ENCODE measurements at places on chromosomes 3 and 15.

DNA sequence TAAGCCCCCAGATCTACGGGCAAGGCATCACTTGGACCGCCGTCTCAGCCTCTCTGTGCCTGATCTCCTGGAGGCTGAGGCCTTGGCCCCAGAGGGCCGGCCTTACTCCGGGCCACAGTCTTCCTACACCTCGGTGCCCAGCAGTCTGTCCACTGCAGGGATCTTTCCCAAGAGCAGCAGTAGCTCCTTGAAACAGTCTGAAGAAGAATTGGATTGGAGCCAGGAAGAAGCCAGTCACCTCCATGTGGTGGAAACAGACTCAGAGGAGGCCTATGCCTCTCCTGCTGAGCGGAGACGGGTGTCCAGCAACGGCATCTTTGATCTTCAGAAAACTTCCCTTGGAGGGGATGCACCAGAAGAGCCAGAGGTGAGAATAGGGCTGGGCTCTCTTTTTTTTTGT, 67.0 kb downstream of the MCTP2 start:
- no peak for DNase-seq

DNA sequence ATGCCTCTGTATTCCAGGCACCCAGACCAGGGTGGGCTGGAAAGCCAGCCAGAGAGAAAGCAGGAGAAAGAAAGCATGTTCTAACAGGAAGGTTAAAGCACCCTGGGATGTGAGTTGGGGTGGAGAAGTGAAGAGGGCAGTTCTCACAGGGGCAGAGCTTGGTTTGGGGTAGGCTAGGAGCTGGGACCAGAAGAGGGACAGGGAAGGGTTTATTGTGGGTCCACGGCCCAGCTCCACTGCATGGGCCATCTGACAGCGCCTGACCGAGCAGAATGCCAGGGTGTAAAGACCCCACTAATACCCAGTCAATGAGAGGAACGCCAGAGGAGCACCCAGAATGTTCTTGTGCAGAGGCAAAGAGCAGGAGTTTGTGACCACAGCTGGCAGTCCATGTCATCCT, 27.1 kb upstream of the MAGEF1 start:
- DNase-seq = no peak

DNA sequence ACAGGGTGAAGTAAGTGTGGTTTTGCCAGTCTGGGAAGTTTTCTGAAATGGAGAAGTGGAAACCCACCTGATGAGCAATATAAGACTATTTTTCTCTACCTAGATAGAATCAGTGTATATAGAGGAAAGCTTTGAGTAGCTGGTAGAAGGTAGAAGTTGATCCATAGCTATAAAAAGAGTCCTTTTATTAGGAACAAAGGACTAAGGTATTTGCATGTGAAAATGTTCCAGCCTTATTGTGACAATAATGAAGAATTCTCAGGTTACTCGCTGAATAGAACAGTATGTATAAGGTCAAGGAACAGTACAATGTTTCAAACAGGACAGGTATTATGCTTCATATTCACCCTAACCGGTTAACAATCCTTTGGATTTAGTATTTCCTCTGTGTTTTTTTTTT, 972.2 kb downstream of the OTOL1 start:
- DNase-seq = no peak

DNA sequence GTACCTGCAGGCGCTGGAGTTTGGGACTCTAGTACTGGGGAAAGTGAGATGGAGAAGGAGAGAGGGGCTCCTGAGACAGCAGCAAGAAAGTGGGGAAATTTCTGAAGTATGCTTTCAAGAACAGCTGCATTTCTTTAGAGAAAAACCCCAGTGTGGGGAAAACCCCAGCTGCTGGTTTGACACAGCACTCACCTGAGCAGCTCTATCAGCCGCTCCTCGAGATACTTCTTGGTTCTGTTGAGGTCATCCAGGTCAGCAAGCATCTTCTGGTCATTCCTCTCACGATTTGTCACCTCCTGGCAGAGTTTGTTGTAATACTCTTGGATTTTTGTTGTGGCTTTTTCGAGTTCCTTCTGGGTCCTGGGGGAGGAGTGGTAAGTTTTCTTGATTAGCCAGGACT, 18.8 kb downstream of the CXCR6 start:
- DNase-seq = no peak

GRCh38 chr3:13515786-13516759, 32.9 kb upstream of the FBLN2 start:
- DNase-seq = no peak

GRCh38 chr15:36506733-36507356, 72.6 kb upstream of the CDIN1 start:
- DNase-seq = no peak

GRCh38 chr15:93063262-93063671, 25.7 kb downstream of the RGMA start:
- DNase-seq = no peak

DNA sequence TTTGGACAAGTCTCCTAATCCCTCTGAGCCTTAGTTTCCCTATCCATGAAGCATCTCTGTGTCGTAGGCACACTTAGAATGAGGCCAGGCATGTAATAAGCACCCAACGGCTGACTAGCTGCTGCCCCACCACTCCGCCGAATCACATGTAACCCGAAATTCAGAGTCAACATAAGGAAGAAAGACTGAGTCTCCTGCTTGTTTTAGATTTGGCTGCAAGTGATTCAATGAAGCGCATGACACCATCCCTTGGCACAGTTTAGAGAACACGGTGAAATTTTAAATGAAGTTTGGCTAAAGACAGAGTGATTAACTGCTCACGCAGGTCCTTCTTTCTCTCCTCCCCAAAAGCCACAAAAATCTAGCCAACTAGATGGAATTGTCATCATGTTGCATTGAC, 279.2 kb downstream of the TLE3 start:
- no peak for DNase-seq

DNA sequence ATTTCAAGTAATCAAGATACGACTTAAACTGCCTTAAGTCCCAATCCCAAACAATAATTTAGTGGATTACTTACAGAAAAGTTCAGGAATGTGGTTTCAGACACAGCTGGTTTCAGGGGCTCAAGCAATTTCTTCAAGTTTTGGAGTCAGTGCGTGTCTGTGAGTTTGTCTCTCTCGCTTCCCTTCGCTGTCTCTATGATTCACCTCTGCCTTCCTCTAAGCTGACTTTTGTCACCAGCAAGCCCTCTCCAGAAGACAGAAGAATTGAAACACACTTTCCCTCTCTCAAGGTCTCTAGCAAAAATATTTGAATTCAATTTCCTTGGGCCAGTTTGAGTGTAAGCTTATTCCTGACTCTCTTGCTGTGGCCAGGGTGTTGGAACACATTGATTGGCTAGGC, 392.4 kb downstream of the EDEM1 start:
- no peak for DNase-seq

GRCh38 chr3:165148876-165149441, 47.2 kb downstream of the SLITRK3 start:
- DNase-seq = no peak

GRCh38 chr15:98872774-98873173, 134.8 kb downstream of the PGPEP1L start:
- DNase-seq = no peak

DNA sequence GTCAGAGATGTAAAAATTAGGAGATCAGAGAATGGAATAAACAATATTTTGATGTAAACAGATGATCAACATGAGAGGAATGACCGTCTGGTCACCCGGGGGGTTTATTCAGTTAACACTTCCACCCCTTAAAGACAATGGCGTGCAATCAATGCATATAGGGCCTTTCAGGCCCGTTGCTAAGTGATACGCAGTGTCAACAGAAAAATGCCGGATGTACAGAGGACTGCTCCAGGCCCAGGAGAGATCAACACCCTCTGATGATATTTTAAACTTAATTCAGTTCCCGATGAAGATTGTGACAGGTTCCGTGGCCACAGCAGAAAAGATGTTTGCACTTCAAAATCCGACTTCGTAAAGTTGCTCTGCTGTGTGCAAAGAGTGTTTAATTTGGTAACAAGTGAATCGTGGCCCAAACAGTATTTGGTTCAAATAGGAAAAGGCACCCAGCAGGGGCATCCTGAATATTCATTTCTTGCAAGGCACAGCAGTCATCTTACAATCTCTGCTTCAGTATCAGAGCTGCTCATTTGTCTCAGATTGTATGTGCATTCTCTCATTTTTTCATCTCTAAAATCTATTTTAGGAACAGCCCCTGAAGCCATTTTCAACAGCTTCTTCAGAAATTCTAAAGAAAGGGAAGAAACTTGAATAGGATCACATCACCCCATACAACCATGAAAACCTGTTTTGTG, 72.6 kb downstream of the FOXB1 start:
- no peak for DNase-seq

GRCh38 chr3:194250098-194251002, 100.8 kb downstream of the CPN2 start:
- no peak for DNase-seq

GRCh38 chr3:105653868-105654267, 214.9 kb downstream of the CBLB start:
- no peak for DNase-seq

GRCh38 chr15:96474231-96474664, 143.7 kb downstream of the NR2F2 start:
- DNase-seq = no peak

GRCh38 chr3:177336873-177337450, 139.7 kb upstream of the TBL1XR1 start:
- DNase-seq = no peak

DNA sequence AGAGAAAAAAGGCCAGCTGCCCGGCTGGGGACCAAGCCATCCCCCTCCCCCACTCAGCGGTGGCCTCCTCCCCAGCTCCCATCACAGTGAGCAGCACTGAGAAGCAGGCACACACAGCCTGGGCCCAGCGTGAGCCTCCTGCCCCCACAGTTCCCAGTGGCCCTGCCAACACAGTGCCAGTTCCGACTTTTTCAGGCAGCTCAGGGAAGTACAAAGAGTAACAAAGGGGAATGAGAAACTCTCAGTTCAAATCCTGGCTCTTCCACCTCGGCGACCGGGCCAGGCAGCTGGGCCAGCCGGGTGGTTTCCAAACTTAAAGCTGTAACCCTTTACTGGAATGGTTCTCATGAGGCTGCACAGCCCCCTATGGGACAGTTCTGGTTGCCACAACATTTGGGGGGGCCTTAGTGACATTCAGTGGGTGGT, 18.5 kb downstream of the TNK2 start:
- no peak for DNase-seq

- DNase-seq = no peak
These were observed 210.9 kb upstream of the LYSMD4 start for GRCh38 chr15:99944131-99944530.

DNA sequence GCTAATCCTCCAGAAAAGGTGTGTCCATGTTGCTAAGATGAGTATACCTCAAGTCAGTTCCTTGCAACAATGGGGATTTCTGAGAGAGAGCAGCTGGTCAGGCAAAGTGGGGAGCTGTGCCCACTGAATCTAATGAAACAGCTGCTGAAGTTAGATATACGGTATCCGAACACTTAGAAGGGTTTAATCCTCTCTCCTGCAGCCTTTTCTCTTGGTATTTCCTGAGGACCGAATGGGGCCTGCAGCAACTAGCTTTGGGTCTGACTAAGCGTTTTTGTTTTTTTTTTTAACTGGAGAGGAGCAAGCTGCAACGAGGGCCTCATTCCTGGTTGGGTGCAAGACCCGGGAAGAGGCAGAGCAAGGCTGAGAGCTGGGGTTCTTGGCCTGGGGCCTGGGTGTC, 37.6 kb upstream of the BNC1 start:
- DNase-seq = no peak

DNA sequence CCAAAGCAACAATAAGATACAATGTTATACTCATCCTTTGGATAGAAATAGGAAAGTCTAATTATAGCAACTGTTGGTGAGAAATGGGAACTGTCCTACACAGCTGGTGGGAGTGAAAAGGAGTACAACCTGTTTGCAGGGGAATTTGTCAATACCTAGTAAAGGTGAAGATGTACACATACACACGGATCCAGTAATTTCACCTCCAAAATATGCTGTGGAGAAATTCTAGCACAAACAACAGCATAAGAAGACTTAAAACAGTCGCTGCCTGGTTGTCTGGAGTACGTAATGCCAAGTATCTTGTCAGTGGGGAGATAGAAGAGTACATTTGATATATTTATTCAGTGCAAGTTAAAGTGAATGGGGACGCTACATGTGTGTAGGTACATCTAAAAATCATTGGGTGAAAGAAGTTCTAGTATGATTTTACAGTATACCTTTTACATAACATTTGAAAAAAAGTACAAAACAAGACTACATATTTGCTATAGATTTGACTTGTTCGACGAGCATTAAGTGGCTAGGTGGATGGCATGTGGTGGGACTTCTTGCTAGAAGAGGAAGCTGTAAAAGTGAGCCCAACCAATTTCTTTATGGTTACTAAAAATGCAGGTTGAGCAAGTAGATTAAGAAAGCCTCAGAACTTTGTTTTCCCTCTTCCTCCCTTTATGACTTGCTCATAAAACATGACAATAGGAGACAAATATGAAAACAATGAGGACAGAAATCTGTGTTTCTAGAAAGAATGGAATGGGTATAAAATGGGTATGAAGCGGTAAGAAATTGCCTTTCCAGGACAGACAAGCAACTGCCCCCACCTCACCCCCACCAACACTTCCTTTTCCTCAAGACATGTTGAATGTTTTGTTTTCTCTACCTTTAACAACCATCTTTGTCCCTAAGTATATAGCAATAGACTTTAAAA, 50.2 kb upstream of the CCR4 start:
- DNase-seq = no peak

DNA sequence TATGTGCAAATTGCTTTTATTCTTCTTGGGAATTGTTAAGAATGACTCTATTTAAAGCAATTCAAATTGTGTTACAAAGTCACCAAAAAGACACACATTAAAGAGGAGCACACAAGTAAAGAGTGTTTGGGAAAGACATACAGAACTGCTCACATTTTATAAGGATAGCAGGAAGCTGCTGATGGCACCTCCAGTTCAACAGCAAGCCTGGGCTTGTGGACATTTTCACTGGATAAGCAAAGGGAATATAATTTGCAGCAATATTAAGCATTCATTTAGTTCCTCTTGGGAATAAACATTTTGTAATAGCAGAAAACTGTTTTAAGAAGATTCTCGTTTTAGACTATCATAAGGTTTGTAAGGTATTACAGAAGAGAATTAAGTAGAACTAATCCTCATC, 1271.9 kb downstream of the ZPLD1 start:
- no peak for DNase-seq

DNA sequence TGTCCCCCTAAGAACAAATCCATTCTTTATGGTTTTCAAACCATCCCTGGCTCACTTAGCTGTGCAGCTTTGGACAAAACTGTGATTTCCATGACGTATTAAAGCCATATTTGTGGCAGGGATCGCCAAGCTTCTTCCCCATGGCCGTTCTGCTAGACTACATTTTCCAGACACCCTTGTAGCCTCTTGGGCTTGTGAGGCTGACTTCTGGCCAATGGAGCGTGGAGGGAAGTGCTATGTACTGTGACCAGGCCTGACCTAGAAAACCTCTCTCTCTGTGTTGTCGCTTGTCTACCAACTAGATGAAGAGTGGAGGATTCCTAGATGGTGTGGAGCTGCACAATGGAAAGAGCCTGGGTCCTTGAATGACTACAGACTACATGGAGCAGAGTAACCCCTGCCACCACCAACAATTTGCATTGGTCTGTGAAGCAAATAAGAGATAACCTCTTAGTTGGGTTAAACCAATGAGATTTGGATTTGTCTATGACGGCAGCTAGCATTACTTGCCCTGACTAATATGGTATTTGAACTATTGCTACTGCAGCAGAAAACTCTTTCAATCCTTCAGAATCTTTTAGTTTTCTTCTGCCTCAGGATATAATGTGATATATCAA, 22.1 kb upstream of the MGLL start:
- no peak for DNase-seq

Measured in GDM1 (cell line).